Osteoblast (primary cell): ENCODE measurements at places on chromosomes 4 and X. TPM values are rescaled to one million over a fixed set of nuclear protein-coding genes. Genes with fewer than 3 reads are reported as not detected.
A peak's percentile ranks its signal among the peaks of the same experiment; 100 is the strongest.

Gene ZNF157
- total RNA-seq, result under 0.01 TPM in 1 of 2 replicates, not detected in the other

DNA sequence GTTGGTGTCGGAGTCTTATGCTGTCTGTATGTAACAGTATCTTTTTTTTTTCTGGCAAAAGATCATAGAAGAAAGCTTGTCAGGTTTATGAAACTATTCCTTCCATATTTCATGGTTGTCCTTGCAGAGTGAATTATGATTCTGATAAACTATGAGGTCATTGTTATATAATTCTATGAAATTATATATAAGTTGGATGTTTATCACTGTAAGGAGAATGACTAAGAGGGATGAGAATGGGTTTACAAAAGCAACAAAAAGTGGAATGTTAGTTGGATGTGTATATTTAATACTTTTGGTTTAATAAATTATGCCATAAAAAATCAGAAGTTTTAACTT, 43.1 kb downstream of the RAPGEF2 start:
- DNase-seq, result no peak

- peak; percentile 15 for DNase-seq
These were observed 43.5 kb downstream of the NUDT9 start for GRCh38 chr4:87465739-87466366.

GRCh38 chr4:38930204-38930603, 62.6 kb downstream of the FAM114A1 start:
- DNase-seq, result no peak
